ENCODE measurements at places on chromosomes 4 and X.
A peak's percentile ranks its signal among the peaks of the same experiment; 100 is the strongest.

GRCh38 chr4:64727960-64728359 is 318.7 kb upstream of the TECRL start:
- no peak for DNase-seq

DNA sequence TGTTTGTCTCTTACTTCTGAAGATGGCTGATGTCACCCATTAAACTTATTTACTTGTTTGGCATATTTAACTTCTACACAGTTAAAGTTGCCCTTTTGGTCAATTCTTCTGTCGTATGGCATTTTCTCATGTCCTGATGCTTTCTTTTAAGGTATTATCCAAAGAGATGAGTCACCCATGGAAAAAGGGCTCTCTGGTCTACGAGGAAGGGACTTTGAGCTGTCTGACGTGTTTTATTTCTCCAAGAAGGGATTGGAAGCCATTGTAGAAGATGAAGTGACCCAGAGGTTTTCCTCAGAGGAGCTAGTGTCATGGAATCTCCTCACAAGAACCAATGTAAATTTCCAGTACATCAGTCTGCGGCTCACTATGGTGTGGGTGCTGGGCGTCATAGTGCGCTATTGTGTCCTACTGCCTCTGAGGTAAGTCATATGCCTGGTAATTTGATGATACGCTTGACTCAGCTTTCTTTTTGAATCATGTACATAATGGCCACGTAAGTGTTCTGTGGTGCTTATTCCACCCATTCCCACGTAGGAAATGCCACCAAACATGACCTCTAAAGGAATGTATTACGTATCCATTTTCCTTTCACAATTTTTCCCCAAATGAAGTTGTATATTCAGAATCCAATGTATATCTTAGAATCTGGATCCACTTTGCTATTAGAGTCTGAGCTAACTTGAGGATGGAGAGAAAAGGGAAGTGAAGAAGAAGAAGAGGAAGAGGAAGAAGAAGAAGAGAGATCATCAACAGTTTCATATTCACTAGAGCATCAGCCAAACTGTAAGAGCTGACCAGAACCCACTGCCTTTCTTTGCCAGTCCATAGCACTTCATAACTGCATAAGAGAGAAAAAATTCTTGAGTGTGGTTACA is 45.7 kb downstream of the GPAT3 start:
- no peak for DNase-seq

DNA sequence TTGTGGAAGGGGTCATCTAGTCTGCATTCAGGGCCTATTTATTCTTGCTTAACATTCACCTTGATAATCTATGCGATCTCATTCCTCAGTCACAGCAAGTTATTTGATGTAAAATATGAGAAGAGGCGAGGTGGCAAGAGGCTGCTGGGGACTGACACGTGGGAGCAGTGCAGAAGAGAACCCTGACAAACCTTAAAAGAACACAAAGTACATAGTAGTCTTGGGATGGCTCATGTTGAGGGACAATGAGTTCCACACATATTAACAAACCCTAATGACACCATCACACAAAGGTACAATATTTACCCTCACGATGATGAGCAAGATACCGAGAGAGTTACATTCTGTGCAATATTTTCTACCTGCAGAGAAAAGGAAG is 57.5 kb downstream of the MAML3 start:
- no peak for DNase-seq

DNA sequence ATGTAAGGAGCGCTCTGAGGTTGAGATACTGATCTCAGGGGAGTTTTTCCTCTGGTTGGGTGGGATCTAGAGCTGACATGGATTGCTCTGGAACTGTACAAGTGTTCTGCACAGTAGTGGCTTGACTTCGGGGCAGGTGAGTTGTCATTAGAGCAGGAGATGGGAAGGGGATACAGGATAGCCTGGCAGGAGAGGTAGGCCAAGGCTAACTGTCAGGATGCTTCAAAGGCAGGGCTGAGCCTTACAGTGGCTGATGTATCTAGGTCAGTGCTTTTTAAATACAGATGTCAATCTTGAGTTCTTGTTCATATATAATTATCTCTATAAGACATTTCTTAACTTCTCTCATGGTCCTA is 43.5 kb upstream of the RELL1 start:
- no peak for DNase-seq

DNA sequence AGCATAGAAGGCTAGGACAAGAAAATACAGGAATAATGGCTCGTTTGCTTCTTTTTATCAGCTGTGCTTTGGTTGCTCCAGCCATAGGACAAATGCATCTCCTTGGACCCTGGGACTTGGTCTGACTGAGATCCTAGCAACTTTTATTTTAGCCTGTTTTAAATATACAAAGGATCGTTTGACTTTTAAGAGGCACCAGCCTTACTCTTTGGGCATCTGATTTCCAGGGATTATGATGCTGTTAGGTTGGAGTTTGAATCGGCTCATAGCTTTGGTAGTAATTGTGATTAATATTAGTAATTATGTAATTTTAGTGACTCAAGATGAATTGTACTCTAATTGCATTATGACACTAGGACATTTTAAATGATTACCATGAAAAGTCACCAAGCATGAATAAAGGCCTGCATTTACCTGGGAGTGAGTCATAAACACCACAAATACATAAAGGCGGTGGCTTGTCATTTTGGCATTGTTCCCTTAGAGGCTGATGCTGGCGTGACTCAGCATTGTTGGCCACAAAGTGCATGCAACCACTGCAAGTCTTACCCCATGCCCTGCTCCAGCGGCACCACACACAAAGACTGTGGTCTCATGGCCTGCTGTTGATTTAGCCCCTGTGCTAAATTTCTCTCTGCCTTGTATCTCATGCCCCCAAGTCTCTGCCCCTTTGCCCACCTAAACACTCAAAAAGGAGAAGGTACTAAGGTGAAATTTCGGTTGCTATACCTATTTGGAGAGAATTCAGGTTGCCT is 12.4 kb downstream of the GPAT3 start:
- peak; percentile 79 for DNase-seq

DNA sequence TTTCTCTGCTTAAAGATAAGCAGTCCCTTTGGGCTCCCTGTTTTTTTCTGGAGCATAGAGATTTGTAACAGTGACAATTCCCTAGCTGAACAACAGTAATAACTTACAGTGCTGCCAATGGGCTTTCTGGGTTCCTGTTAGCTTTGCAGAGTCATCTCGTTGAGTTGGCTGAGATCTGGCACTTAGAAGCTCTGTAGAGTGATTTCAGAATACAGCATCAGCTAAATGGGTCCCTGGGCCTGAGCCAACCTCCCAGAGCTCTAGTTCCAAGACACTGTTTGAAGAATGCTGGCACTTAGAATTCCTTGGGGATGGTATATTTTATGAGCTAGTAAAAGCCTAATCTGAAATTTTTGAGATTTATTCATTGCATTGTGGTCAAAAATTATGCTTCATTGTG is 43.5 kb upstream of the SERTM2 start:
- no peak for DNase-seq

DNA sequence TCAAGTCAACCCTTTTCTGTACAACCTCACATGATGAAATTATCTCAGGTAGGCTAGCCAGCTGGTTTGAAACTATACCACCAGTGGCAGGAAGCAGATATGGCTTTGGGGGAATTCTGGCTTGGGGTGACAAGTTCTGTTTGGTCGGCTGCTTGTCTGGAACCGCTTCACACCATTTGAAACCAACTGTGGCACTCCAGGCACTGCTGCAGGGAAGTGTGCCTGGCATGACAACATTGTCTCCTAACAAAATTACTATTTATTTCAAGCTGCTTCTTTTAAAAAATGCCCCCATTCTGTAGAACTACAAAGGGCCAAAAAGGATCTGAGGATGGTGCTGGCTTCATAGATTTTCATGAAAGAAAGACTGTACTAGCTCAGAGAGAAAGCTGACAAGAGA is 37.1 kb upstream of the GPM6B start:
- no peak for DNase-seq

GRCh38 chrX:112643721-112644120 is 36.0 kb downstream of the LHFPL1 start:
- no peak for DNase-seq

DNA sequence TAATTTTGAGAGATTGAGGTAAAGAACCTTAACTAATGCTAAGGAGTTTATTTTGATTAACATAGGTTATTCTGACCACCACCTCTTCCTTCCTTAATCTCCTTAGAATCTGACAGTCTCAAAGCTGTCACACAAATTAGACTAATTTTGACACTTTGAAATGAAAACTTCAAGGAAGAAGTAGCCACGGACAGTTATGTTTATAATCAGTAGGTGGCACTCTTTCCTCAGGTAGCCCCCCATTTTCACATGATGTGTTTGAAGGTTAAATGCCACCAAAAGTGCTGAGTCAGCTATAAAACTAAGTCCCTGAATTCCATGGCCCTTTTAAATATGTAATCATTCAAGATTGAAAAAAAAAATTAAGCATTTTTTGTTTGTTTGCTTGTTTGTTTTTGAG is 22.4 kb downstream of the TMEM33 start:
- peak; percentile 51 for DNase-seq

DNA sequence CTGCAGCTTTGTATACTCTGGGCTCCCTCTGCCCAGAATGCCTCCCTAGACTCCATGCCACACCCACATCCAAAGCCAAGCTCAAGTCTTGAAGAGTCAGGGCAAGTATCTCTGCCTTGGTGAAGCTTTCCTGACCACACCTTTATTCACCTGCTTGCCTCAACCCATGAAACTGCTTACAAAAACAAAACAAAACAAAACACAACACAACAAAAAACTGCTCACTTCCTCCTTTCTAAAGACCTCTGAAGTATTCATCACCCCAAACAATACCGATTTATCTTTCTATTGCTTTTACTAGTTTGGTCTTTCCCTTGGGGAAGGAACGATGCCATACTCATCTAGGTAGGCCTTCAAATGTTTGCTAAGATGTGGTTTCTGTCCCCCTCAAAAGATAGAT is 45.0 kb downstream of the TMEM165 start:
- no peak for DNase-seq

Data from kidney capillary endothelial cell (primary cell).